ENCODE measurements at places on chromosomes 3 and 15. TPM values are rescaled to one million over a fixed set of nuclear protein-coding genes. Genes with fewer than 3 reads are reported as not detected.

Gene TJP1
- not detected for total RNA-seq

Gene NECTIN3
- 8.5 TPM for total RNA-seq

Gene SLC51A
- not detected for total RNA-seq

Gene MLF1
- total RNA-seq, result 13.7 TPM

Gene ZMAT3
- 10.2 TPM for total RNA-seq

Gene IQCF5
- total RNA-seq, result not detected

Gene LMCD1
- 0.36 TPM for total RNA-seq

Gene DPH3
- total RNA-seq, result 10.5 TPM

Gene OSBPL10
- total RNA-seq, result not detected

Gene UBE2E2
- total RNA-seq, result 14.1 TPM

Gene RBPMS2
- total RNA-seq, result not detected

Gene CDC25A
- 0.14 TPM for total RNA-seq

Gene ABI3BP
- total RNA-seq, result not detected

Gene IL20RB
- 2.2 TPM for total RNA-seq

Gene NRROS
- 8.4 TPM for total RNA-seq

Gene PP2D1
- not detected for total RNA-seq

Gene TFDP2
- 33.1 TPM for total RNA-seq

Gene VGLL3
- total RNA-seq, result not detected

Gene B3GNT5
- 0.73 TPM for total RNA-seq

Gene RLBP1
- total RNA-seq, result not detected

Gene SLC6A1
- not detected for total RNA-seq

Gene ARPP21
- total RNA-seq, result not detected

Gene AMT
- 10.5 TPM for total RNA-seq

Gene NOX5
- total RNA-seq, result not detected

Gene TRIM42
- total RNA-seq, result not detected

Gene LRRC31
- not detected for total RNA-seq

Gene CMTM8
- total RNA-seq, result 6.1 TPM

Gene MAPKBP1
- total RNA-seq, result 26.0 TPM

Gene TP63
- 0.31 TPM for total RNA-seq

Gene SYNM
- 0.11 TPM for total RNA-seq

Gene MOBP
- total RNA-seq, result not detected

Gene ERC2
- total RNA-seq, result not detected

Gene GOLGA6C
- total RNA-seq, result not detected
